ENCODE measurements at places on chromosomes 4 and X.

DNA sequence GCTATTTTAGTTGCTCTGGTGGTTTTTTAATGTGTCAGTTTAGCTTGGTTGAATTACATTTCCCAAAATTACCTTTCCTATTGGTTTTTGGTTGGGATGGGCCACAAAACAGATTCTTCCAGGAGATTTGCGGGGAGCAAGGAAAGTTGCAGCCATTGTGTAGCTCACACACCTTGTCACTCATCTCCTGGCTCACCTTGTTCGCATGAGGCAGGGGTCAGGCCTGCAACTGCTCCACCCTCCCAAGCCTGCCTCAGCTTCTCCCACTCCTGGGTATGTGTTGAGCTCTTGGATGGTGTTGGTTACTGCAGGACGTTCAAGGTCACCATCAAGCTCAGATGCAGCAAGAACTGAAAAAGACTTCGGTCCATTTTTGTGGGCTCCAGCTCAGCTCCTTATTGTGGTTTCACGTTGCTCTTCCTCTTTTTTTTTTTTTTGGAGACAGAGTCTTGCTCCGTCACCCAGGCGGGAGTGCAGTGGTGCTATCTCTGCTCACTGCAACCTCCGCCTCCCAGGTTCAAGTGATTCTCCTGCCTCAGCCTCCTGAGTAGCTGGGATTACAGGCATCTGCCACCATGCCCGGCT is 95.6 kb upstream of the METTL14 start:
- no peak for DNase-seq

DNA sequence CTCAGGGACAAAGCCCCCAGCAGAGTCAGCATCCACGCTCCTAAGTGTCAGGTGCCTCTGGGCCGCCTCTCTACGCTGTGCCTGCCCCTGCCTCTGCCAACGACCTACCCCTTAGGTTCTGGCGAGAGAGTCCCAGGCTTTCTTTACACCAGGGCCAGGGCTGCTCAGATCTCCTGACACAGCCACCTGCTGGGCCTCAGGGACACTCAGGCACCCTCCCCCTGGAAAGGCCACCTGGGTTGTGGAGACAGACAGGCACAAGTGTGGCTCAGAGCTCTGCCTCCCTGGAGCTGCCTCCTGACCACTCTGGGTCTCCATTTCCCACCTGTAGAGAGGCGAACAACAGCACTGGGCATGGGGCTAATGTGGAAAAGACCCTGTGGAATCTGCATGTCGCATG is 90.0 kb upstream of the ADRA2C start:
- DNase-seq, result no peak

GRCh38 chr4:15577508-15577907 is 77.6 kb downstream of the FBXL5 start:
- DNase-seq, result peak; percentile 33

- no peak for DNase-seq
Measured at GRCh38 chr4:83381173-83381572, 46.5 kb upstream of the HPSE start.

GRCh38 chr4:105780176-105780575 is 71.6 kb downstream of the GSTCD start:
- DNase-seq, result no peak

GRCh38 chr4:18669390-18669789 is 647.8 kb upstream of the LCORL start:
- DNase-seq, result no peak

- DNase-seq, result no peak
Measured at GRCh38 chr4:138223231-138223910, 18.8 kb downstream of the SLC7A11 start.

DNA sequence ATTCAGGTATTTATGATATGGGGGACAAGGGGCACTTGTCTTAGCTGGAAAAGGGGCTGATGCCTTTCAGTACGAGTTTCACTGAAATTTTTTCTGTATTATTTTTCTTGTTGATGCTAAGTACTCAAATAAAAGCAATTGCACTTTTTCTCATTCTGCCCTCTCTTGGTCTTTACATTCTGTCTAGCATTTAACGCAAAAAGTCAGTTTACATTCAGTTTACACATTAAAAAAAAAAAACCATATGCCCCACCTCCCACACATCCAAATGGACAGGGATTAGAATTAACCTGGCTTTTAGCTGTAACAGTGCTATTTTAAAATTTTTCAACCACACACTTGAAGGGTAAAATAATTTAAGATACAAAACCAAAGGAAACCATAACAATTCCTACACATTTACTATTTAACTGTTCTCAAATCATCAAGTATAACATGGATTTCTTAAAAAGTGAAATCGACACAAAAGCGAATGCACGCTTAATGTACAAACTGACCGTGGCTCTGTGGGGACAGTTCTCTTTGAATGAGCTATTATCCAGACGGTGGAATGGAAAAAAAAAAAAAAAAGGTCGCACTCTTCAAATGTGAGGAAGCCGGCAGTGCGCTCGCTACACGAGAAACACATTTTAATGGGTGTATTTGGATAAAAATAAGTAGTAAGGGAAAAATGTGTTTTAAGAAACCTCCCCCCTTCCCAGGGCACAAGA is 1.4 kb downstream of the AMMECR1 start:
- DNase-seq, result no peak

DNA sequence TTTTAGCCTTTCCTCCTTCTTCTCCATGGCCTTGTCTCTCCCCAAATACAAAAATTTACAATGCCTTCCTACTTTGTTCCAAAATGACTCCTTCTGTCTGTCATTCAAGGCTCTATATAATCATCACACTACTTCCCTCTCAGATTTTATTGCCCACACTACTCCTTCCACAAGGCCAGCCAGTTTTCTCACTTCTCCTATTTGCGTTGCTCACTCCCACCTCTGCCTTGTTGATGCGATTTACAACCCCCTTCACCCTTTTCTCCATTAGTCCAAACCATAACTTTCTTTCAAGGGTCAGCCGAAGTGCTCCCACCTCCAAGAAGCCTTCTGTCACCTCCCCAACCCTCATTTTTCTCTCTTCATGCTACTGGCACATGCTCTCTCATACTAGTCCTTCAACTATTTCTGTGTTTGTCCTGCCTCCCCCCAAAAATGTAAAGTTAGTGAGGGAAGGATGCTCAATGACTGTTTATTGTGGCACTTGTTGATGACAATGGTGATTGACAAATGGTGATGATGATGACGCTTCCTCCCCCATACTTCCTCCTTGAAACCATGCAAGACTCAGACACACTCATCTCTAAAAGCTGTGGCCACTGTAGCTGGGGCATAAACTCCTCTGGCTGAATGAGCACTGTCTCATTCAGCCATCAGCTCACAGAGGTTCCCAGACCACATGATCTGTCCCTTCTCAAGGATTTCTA is 2.7 kb upstream of the XKRX start:
- DNase-seq, result no peak

- peak; percentile 73 for DNase-seq
Measured at GRCh38 chr4:16608123-16608522, 290.3 kb downstream of the LDB2 start.

DNA sequence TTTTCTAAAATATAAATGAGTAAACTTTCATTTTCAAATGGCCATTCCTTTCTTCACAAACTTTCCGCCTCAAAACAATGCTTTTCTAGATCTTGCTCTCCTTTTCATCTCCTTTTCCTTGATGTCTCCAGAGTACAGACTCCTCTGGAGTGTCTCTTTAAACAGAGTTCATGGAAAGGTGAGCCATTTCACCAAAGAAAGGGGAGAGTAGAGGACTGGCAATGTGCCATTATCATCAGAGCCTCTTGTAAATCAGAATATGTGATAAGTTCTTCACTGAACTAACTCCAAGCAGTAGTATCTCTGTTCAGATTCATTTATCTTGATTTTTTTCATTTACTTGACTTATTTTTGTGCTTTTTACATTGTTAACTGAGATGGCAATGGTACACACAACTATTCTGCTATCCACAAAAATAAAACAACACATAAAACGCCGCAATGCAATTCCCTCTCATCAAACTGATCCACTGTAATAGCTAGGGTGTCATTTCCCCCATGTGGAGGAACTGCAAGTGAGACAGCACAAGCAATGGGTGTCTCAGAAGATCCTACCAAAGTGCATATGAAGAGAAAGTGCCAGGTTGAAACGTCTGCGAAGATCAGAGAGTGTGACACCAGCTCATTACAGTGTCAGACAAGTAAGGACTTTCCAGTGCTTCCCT is 125.4 kb downstream of the RASL11B start:
- DNase-seq, result no peak

DNA sequence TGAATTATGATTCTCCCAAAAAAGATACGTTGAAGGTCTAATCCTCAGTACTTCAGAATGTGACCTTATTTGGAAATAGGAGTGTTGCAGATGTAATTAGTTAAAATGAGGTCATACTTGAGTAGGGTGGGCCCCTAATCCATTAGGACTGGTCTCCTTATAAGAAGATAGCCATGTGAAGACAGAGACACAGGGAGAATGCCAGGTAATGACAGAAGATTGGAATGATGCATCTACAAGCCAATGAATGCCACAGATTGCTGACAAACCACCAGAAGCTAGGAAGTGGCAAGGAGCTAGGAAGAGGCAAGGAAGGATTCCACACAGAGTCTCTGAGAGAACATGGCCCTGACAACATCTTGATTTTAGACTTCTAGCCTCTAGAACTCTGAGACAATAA is 7.4 kb upstream of the RPS6KA3 start:
- DNase-seq, result peak; percentile 61

- peak; percentile 0 for DNase-seq
Measured at GRCh38 chrX:28058901-28059300, 77.7 kb upstream of the DCAF8L1 start.

- no peak for DNase-seq
Measured at GRCh38 chr4:88382621-88383020, 4.0 kb downstream of the HERC6 start.

GRCh38 chr4:177369372-177369771 is 59.7 kb downstream of the NEIL3 start:
- peak; percentile 34 for DNase-seq

DNA sequence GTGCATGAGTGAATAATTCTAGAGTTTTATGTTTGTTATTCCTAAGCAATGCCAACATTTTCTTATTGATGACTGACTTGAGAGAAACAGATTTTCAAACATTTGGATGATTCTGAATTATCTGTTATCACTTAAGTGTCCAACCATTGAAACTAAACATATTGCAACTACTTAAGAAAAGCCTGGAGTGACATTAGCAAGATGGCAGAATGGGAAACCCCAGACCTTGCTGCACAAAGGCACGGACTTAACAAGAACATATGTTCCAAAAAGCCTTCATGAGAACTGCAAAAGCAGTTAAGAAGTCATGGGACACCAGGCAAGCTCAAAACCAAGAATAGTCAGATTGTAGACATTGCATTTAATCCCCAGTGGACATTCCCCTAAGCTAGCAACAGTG is 215.1 kb downstream of the DCHS2 start:
- no peak for DNase-seq

GRCh38 chr4:25821899-25822298 is 40.9 kb downstream of the SEL1L3 start:
- no peak for DNase-seq

Measured in fibroblast of upper back skin (primary cell).